Foreskin melanocyte (primary cell): ENCODE measurements at places on chromosomes 7 and 10.

GRCh38 chr10:73881221-73881919 is 7.0 kb upstream of the CAMK2G start:
- no peak for DNase-seq

- no peak for DNase-seq
These were observed 36.7 kb upstream of the SLIT1 start for GRCh38 chr10:97222326-97222961.

DNA sequence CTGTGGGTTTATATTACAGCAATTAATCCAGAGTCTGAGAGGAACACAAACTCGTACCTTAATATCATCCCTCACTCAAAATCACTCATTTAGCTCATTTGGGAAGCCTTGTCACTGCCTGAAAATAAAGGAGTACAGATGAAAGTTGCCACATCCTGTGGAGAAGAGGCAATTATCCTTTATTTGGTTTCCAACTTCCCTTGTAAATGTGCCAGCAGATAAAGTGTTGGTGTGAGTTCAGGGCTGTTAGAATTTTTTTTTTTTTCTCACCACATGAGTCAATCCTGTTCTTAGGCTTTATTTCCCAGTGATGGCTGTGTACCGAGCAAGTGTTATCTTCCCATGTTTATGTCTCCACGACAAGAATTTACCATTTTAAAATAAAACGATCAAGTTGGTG is 99.0 kb upstream of the SMIM30 start:
- DNase-seq = peak; percentile 25

- DNase-seq = no peak
These were observed 54.1 kb upstream of the MKRN1 start for GRCh38 chr7:140533394-140533872.

- no peak for DNase-seq
These were observed at the start of gene NPSR1 for GRCh38 chr7:34657632-34658268. Gene NPSR1, plus strand, starts transcription at chr7:34658218. Its CDS starts 195 bp downstream, at chr7:34658413.

DNA sequence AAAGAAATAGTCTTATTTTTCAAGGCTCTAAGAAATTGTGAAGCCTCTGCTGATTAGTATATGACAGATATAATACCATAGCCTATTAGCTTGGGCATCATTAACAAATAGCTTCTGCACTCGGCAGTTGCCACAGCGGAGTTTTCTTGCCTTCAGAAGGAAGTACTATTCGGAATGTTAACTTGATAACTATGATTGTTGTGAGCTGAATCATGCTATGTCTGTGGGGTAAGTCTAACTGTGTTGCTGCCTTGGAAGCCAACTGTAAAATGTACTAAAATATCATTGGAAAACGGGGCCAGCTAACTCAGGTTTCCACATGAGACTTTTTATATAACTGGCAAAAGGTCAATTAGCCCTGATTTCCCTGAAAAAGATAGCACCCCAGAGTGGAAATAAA is 93.2 kb downstream of the TWIST1 start:
- DNase-seq = no peak

GRCh38 chr7:24908166-24908565 is 71.8 kb downstream of the OSBPL3 start:
- DNase-seq = no peak
